ENCODE measurements at places on chromosomes 7 and 10. TPM values are rescaled to one million over a fixed set of nuclear protein-coding genes. Genes with fewer than 3 reads are reported as not detected.

Gene AKR1B1
- 114 TPM for total RNA-seq

Gene LAMB1
- total RNA-seq: 403 TPM

Gene NEBL
- total RNA-seq: 3.7 TPM

DNA sequence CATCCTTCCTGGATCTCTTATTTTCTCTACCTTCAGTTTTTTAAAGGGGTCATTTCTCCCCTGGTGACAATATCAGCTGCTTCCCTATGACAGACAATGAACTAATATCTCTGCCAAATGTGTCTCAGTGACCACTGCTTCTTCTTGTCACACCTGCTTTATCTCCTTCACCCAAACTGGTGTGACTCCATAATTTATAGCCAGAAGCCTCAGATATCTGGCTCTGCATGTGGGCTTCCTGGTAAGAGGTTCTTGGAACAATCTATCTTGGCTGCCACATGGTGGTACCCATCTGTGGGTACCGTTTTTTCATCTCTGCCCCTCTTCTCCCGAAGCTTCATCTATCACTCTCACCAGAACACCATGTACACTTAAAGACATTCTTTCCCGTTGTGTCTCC lies 37.0 kb downstream of the CPVL start:
- no peak for DNase-seq

DNA sequence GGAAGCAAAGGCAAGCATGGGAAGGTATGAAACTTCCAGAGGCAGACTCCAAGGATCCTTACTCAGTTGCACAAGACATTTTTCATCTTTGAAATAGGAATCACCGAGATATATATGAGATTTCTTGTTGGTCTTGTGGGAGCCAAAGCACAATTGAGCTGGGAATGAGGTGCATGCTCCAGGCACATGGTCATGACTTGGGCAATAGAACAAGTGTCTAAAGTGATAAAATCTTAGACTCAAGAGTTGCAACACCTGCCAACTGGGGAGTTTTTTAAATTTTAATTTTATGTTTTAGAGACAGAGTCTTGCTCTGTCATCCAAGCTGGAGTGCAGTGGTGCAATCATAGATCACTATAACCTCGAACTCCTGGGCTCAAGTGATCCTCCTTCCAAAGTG lies 169.5 kb upstream of the ADCY1 start:
- DNase-seq: no peak

- DNase-seq: peak; percentile 36
Measured at GRCh38 chr10:27998178-27998953, 513 bp downstream of the ODAD2 start.

DNA sequence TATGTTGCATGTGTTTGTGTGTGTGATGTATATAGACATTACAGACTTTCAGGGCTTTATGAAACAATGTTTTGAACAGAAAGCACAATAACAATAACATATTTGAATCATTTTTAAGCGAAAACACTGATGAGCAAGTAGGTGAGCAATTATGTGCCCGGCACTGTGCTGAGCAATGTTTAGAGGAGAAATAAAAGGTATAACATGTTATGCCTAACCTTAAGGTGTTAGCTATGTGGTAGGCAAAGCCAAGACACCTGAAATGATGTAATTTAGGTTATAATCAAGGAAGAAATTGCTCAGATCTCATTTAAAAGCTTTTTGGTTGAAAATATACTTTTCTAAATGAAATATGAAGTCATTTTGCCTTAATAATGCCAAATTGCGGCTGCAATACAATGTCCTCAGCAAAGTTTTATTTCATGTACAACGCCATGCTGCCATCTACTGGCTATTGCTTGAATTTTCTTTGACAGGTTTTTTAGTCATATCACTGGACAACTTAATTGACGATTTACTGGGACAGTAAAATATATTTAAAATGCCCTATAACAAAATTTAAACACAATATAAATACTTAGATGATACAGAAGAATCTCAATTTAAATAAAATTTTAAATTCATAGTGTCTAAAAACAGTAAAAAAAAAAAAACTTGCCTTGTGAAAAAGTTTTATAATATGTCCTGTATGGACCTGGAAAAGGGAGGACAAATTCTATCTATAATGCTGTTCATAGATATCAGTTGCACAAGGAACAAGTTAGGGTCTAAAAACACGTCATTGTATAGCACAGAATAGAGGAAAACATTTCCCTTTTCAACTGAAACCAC lies 131.1 kb upstream of the CDK1 start:
- peak; percentile 33 for DNase-seq

DNA sequence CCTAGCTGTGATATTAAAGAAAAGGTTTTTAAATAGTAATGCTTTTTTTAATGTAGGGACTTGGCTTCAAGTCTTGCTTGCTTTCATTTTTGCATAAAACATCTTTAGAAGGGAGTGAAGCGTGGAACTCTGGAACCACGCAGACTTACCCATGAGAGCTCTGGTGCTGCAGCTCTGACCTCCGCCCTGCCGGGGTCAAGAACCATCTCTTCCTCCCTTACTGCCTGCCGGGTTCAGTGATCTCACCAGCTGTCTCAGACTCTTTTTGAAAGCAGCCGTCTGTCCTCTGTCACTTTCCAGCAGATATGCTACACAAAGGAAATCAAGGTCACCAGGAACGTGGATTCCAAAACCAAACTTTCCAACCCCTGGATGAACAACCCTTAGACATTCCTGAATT lies 353.8 kb downstream of the GPR37 start:
- DNase-seq: no peak

- peak; percentile 91 for DNase-seq
Measured at GRCh38 chr7:129569811-129570215, 41.7 kb upstream of the NRF1 start.

- DNase-seq: no peak
Measured at GRCh38 chr10:130160775-130161174, 24.6 kb downstream of the GLRX3 start.

DNA sequence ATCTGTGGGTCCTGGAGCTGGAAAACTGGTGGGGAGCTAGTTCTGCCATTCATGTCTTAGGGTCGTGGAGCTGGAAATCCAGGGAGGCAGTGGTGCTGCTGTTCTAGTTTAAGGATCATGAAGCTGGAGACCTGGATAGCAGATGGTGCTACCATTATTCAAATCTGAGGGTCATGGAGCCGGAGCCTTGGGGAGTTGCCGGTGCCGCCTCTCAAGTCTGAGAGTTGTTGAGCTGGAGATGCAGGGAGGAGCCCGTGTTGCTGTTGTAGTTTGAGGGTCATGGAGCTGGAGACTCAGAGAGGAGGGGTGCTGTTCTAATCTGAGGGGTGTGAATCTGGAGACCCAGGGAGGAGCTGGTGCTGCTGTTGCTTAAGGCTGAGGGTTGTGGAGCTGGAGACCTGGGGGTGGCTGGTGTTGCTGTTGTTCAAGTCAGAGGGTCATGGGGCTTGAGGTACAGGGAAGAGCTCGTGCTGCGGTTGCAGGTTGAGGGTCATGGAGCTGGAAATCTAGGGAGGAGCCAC lies 86.0 kb upstream of the ZNF479 start:
- no peak for DNase-seq

- DNase-seq: peak; percentile 77
Measured at GRCh38 chr10:21364196-21365114, 161.0 kb downstream of the SKIDA1 start.

- no peak for DNase-seq
Measured at GRCh38 chr10:103083266-103083976, 109.7 kb downstream of the NT5C2 start.

Data from astrocyte (in vitro differentiated cells and primary cell).